CD4-positive, alpha-beta T cell treated with Interleukin-15 for 1 hour (primary cell): ENCODE measurements at places on chromosomes 16 and 17.

GRCh38 chr17:73400915-73401545 lies 89.2 kb upstream of the CDC42EP4 start:
- no peak for DNase-seq

- no peak for DNase-seq
Observed at GRCh38 chr17:40180694-40181093, 3.4 kb downstream of the RAPGEFL1 start.

- DNase-seq: no peak
Observed at GRCh38 chr16:51025588-51026290, 125.3 kb downstream of the SALL1 start.

- no peak for DNase-seq
Observed at GRCh38 chr16:15897834-15898254, 9.4 kb upstream of the CEP20 start.

DNA sequence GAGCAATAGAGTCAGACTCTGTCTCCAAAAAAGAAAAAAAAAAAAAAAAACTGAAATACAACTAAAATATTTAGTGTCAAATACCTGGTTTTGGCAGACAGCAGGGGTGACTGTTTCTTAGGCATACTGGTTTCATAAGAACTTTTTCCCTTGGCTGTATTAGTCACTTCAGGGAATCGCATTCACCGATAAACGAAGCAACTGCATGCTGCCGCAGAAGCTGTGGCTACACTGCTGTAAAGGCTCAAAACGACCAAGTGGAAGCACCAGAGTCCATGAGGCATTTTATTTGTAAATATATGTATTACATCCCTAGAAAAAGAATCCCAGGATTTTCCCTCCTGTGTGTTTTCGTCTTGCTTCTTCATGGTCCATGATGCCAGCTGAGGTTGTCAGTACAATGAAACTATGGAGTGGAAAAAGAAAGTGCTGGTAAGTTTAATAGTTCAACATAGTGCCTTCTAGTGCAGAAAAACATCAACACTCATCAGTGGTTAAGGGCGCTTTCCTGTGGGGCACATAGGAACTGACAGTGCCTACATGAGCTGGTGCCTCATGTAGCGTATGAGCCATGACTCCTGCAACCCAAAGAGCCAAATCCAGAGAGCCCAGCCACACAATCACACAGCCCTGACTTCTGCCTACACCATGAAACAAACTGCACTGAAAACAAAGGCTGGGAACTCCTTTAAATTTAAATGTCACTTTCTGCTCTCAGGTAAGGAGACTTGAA lies 7.3 kb downstream of the RPS15A start:
- DNase-seq: no peak

GRCh38 chr17:34222722-34223497 lies 32.2 kb upstream of the CCL2 start:
- no peak for DNase-seq

DNA sequence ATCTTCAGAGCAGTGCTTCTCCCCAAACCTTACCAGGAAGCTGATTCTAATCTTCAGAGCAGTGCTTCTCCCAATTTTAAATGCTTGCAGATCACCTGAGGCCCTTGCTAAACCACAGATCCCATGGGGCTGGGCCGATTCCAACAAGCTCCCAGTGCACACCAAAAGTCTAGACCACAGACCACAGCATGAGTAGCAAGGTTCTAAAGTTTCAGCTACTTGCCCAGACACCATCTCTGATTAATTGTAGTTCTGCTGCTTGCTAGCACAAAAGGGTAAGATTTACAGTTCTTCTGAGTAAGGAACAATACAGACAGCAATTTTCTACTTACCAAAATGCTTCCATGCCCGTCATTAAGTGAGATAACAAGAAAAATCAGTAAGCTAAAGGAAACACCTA lies 12.2 kb downstream of the CLEC3A start:
- DNase-seq: no peak

DNA sequence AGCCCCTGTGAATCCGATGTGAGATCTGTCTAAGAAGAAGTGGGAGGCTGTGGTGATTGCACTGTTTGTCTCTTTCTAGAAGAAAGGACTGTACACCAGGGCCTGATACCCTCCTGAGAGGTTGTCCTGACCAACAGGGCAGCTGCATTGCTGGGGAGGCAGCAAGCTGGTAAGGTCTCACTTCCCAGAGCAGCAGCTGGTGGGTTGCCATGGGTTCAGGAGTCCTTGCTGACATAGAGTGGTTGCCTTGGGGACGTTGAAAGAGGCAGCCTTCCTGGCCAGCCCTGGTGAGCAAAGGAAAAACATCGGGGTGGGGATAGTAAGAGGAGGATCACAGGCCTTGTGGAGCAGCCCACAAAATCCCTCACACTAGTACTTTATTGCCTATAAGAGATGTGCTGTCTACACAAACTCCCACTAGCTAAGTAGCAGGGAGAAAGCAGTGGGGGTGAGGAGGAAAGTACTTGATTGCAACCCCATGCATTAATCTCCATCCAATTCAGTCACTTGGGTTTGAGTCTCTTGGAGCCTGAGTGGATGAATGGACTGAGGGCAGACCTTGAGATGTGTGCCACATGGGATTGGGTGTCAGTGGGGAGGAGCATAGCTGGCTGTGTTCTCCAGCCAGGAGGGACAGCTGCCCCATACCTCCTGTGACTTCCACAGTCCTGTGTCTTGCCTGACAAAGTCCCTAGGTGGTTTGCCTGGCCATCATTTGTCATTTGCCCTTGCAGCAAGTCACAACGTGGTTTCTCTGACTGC lies 143.8 kb upstream of the RPL38 start:
- no peak for DNase-seq

DNA sequence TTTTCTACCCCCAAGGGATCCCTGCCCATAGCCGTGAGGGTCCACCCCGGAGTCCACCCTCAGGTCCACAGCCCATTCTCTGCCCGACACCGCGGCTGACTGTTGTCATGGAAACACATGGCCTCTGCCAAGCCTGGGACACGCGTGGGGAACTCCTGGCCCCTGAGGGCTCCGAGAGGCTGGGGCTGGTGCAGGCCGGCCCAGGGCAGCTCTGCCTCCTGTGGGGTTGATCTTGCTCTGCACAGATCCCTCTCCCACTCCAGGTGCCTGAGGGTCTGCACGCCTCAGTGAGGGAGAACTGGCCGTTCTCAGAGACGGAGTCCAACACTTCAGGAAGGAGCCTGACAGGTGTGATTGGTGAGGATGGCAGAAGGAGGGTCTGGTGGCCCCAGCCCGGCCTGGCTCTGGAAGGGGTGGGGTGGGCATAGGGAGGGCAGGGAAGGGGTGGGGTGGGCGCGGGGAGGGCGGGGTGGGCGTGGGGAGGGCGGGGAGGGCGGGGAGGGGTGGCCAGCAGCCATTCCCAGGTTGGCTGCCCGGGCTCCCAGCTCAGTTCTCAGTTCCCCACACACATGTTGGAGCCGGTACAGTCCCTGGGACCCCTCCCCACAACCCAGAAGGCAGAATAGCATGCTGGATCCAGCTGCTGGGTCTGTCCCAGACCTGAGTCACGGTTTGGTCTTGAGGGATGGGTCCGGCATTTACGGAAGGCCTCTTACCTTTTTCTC lies 6.4 kb downstream of the MRPL28 start:
- no peak for DNase-seq

- DNase-seq: peak; percentile 27
Observed at GRCh38 chr16:50841081-50841886, 99.4 kb downstream of the CYLD start.

DNA sequence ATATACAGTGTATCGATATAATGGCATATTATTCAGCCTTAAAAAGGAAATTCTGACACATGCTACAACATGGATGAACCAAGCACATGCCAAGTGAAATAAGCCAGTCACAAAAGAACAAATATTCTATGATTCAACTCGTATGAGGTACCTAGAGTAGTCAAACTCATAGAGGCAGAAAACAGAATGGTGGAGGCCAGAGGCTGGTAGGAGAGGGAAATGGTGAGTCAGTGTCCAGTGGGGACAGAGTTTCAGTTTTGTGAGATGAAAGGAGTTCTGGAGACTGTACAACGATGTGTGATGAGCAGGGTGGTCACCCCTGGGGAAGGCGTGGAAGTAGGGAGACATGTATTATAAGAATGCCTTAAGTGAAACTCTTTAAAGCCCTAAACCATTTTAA lies 39.9 kb downstream of the RNF157 start:
- no peak for DNase-seq

- DNase-seq: no peak
Observed at GRCh38 chr17:53628011-53628410, 194.7 kb upstream of the KIF2B start.

DNA sequence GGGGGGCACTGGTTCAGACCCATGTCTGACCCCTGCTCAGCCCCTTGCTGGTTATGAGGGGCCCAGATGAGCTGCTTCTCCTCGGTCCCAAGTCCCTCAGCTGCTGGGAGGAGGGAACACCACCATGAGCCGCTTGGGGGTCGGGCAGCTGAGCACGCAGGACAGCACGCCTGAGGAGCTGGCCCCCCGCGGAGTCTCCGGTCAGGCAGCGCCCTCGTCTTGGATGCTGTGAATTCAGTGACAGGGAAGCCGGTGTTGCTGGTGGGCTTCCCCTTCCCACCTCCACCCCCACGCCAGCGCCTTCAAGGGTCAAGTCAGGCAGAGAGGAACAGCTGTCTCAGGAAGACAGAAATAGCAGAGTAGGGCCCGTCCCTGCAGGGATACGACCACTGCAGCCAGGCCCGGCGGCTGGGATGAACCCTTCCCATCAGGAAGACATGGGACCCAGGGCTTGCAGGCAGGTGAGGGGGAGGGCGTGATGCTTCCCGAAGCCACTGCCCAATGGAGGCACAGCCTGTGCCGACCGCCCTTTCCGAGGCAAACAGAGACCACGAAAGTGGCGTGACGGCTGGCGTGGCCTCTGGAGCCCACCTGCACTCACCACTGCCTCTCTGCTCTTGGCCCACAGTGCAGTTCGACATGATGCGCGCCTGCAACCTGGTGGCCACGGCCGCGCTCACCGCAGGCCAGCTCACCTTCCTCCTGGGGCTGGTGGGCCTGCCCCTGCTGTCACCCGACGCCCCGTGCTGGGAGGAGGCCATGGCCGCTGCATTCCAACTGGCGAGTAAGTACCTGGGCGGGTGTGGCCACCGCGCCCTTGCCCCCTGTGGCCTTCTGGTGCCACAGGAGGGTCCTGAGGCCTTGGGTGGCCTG lies 8.1 kb downstream of the TMEM204 start:
- no peak for DNase-seq

- no peak for DNase-seq
Observed at GRCh38 chr16:30030011-30030685, 923 bp downstream of the TLCD3B start.

- no peak for DNase-seq
Observed at GRCh38 chr17:77095461-77095860, 45.3 kb upstream of the SEC14L1 start.

DNA sequence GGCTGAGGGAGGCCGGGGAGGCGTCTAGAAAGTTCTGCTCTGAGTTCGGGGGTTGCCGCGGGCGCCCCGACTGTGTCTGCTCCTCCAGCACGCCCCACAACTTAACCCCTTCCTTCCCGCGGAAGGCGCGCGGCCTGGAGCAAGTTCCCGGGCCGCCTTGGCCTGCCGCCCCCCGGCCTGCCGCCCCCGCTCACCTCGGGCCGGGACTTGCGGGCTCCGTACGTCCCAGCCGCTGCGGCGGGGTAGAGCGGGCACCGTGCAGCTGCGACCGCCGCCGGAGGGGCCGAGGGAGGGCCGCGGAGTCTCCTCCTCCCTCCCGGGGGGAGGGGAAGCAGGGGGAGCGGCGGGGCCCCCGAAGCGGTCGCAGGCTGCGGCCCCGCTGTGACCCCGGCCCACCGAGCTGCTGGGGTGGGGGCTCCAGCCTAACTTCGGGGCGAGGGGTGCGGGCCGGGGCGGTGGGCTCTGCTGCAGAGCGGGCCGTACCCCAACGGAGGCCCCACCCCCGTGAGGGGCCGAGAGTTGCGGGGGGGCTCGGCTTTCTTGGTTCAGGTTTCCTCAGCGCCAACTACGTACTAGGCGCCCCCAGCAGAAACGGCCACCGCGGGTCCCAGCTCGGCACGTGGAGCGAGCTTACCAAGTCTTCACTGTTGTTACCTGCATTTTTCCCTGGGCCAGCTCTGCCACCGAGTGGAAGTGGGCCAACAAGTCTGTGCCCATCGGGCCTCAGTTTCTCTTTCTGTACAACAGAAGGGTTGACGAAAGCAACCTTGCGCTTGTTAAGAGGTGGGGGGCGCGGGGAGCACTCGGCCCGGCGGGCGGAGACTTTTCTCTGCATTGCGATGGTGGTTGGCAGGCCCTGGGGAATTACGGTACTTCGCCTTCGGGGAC lies at the start of gene CCDC102A:
CCDC102A (minus strand) TSS at position 266 of the 888 bp plus-strand sequence. CDS start 7,394 bp downstream, outside the sequence.
- peak; percentile 59 for DNase-seq

- DNase-seq: peak; percentile 56
Observed at GRCh38 chr17:42101513-42102292, 3.4 kb upstream of the ZNF385C start.

DNA sequence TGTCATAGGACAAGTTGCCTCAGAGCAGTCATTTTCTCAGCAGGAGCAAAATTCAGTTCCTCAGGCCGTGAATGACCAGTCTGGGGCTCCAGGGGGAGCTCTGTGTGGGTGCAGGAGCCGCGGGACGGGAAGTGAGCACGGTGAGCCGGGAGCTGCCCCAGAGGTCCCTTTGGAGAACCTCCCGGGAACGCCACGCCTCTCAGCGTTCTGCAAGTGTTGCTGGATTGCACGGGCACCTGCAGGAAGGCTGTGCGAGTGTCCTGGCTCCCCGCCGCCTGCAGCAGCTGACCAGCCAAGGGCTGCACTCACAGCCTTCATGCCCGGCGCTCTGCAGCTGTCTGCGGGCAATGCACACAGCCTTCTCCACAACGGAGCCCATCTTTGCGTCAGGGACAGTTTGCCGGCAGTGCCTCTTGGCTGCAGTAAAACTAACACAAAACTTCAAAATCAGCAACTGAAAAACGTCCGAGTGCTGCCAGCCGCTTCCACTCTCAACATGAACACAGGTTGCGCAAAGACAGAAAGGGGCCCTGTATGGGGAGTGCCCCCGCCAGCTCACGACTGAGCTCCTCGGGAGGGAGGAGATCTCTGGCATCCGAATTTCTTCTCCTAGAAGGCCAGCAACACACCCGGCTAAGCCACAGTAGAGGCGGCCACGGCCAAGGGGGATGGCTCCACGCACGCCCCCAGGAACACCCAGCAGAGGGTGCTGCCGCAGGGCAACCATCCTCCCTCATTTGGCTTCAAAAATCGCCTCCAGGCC lies 16.0 kb downstream of the NDUFAF8 start:
- peak; percentile 47 for DNase-seq

DNA sequence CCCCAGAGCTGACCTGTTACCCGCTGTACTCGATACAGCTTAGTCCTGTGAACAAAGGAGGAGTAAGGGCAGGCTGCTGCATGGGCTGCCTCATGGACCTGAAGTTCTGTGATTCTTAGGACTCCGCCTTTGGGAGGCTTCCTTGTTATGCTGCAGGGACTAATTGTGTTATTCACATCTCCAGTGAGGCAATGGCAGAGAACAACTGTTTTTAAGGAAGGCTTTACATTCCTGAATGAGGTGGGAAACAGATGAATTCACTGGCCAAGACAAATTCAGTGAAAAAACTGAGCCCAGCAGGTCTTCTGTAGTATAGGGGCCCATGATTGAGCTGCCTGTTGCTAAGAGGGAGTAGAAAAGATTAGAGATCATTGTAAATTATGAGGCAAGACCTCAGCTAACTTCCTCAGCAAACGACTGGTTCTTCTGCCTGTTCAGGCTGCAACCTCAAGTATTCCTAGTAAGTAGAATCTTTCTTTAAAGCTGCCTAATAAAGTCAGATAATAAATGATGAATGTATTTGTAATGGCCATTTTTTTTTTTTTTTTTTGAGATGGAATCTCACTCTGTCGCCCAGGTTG lies 26.3 kb downstream of the ADORA2B start:
- DNase-seq: no peak
